EL (cell line): ENCODE measurements at places on chromosomes 4 and X.

DNA sequence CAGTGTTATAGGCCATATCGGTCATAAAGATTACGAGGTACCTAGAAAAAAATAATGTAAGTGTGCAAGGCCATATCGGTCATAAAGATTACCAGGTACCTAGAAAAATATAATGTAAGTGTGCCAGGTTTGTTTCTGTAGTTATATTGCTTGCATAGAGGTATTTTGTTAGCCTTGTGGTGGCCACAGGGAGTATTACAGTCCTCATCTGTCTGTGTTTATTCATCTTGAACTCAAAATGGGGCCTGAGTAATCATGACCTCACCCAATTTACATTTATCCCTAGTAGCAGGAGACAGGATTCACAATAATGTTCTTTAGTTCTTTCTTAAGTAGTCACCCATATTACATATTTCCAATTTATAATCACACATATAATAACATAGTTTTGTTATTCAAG, 459.7 kb downstream of the MID1IP1 start:
- DNase-seq, result peak; percentile 5

GRCh38 chrX:47360423-47361179, 9.8 kb upstream of the ZNF157 start:
- no peak for DNase-seq

GRCh38 chr4:108900018-108900580, 137.2 kb upstream of the ETNPPL start:
- DNase-seq, result no peak

- DNase-seq, result no peak
These were observed 255.1 kb upstream of the GK2 start for GRCh38 chr4:79663141-79663540.
